ENCODE measurements at places on chromosomes 6 and 20.

DNA sequence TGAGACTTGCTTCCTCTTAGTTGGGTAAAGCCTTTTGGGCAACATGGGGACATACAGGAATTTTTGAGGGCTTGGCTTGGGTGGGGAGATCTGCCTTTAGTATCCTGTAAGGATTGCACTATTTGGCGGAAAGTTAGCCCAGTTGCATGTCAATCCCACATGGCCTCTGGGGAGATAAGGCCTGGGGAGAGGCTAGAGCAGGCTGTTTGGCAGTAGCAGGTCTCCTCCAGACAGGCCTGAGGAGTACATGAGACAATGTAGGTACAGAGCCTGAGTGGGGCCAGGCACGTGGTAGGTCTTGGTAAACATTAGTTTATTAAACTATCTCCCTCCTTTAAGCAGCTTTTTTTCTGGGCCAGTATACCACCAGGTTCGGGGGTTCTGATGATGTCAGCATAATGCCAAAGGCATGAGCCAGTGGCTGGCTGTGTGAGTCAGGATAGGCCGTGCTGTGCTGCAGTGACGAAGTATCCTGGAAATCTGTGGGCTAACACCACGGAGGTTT, 147.9 kb downstream of the VEGFA start:
- no peak for DNase-seq

DNA sequence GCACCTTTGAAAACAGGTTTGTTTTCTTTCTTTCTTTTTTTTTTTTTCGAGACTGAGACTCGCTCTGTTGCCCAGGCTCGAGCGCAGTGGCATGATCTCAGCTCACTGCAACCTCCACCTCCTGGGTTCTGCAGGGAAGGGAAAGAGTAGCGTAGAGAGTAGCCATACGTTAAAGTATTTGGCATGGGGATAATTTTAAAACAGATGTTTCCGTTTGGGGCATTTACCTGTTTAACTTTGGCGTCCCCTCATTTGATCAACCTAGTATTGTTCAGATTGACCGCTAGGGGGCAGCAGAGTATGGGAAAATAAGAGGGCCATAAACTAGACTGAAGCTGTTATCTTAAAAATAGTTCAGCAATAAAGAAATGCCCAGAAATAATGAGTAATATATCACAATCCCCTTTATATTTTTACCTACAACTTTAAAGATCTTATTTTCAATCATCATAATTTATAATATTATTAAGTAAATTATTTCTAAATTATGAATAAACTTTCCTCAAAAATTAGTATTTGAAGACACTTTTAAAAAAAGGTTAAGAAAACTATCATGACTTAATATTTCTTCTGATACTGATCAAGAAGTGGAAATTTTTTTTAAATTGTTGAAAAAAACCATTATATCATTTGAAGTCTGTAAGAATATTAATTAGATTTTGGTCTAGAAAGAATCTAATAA, 7.6 kb upstream of the TAAR9 start:
- peak; percentile 50 for DNase-seq

GRCh38 chr20:15682690-15683089, 890.6 kb downstream of the KIF16B start:
- DNase-seq: no peak

GRCh38 chr6:47302043-47302442, 7.7 kb downstream of the TNFRSF21 start:
- DNase-seq: no peak

DNA sequence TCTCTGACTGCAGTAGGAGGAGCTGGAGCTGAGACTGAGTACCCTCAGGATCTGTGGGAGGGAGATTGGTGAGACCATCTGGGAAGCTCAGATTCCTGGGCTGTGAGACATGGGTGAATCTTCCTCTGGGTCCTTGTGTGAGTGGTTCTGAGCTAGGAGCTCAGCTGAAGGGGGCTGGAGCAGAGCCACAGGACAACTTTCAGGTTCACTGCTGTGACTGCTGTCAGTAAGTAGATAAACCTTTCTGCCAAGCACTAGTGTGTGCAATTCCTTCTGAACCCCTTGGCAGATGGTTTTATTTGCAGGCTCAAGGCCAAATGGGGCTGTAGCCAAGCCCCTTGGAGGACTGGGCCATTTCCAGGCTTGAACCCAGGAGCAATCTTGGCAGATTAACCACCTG, 49.6 kb upstream of the SNAP91 start:
- DNase-seq: no peak

DNA sequence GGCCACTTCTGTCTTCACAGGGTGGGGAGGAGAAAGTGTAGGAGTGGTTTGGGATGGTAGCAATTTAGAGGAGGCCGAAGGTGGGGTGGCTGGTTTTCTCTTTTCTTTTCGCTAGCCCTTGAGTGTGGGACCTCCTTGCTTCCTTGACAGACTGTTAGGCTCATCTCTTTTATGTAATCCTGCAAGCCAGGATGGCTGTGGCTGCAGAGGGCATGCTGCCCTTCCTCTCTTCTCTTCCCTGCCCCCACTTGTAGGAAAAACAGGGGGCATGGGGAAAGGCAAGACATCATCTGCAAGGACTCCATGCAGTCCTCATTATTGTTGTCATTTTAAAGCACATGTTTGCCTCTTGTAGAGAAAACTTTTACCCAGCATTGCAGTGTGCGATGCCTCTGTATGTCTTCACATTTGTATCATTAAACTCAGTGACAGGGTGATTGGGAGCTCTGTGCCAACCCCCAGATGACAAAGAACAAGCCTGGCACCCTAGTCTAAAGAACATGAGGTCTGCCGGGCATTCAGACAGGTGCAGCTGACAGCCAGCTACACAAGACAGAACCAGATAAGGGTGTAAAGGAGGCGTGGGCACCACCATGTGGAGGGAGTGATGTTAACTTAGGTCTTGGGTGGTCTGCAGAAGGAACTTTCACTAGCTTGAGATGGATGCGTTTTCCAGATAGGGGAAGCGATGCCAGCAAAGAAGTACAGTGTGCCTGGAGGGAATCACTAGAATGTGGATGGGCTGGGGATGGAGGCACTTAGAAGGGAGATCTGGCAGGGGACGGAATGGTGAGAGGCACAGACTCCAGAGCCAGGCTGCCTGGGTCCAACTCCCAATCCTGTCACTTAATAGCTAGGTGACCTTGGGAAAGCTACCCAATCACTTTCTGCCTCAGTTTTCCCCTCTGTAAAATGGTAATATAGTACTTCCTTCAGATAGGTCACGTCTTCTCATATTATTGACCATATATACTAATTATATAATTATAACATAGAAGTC, 207.6 kb downstream of the TBC1D7 start:
- DNase-seq: no peak

- no peak for DNase-seq
Measured at GRCh38 chr6:422433-423054, 31.0 kb downstream of the IRF4 start.

- DNase-seq: no peak
Measured at GRCh38 chr6:122779667-122780066, at the start of gene FABP7. FABP7 (plus strand) TSS chr6:122779716; CDS start chr6:122779795, 79 bp downstream.

DNA sequence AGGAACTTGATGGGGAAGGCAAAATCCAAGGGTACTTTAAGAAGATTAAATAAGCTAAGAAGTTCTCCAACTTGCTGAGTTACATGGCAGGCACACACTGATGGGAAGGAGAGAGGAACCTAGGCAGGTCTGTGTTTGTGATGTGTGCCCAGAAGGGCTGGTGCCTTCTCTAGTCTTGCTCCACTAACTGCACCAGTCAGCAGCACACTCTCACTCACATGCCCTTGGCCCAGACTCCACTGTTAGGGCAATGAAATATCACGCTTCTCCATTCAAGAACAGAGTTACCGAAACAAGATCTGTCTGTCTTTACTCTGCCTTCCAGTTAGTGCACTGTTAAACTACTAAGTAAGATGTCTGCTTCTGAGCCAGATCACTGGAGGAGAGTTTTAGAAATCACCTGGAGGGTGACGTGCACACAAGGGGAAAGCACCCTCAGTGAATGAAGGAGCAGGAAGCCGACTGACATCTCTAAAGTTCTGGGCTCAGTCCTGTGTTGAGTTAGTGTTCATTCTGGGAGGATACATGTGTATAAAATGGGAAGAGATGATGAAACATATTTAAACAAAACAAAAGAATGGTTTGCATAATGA, 251.1 kb downstream of the FOXC1 start:
- DNase-seq: no peak

DNA sequence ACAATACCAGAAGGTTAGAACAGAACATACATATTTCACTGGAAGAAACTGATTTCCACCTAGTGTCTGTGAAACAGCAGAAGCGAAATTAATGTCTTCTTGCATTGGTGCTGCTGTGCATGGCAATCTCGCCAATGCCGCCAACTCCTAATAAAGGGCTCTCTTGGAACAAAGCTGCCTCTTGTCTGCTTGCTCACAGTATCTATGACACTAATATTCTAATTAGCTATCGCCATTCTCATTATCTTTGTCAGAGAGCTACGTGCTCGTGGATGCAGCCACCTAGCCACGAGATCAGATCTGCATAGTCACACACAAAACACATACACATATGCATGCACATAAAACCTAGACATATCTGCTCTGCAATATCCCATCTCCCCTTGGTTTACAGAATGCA, 145.9 kb upstream of the OLIG3 start:
- DNase-seq: no peak

- no peak for DNase-seq
Measured at GRCh38 chr6:29590218-29590808, 5.4 kb downstream of the OR2H2 start.

DNA sequence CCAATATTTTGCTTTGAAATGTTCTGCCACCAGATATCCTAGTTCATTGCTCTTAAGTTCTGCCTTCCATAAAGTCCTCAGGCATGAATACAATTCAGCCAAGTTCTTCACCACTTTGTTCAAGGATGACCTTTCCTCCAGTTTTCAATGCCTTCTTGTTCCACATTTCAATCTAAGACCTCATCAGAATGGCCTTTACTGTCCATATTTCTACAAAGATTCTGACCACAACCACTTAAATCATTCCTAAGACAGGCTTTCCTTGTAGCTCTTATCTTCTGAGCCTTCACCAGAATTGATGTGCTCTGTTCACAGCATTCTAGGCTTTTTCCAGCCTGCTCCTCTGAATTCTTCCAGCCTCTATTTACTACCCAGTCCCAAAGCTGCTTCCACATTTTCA, 319.0 kb downstream of the HACE1 start:
- no peak for DNase-seq

DNA sequence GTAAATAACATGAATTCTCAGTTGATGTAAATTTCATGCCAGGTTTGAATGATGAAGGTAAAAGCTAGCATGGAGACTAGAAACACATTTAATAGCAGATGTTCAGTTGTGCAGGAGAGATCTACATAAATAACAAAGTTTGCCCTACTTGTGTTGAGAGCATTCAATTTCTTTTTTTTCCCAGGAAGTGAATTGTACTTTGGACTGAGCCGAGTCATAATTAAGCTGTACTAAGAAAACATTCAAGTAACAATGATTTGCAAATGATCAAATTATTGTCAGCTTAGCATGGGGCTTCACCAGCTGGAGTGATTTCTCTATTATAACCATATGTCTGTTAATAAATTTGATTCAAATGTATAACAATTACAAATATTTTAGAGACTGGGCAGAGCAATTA, 893.5 kb upstream of the MAP3K7 start:
- peak; percentile 27 for DNase-seq

DNA sequence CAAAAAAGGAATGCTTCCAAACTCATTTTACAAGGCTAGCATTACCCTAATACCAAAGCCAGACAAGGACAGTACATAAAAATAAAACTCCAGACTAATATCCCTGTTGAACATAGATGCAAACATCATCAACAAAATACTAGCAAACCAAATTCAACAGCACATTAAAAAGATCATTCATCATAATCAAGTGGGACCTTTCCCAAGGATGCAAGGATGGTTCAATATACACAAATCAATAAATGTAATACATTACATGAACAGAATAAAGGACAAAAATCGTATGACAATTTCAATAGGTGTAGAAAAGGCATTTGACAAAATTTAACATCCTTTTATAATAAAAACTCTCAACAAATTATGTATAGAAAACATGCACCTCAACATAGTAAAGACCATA, 66.6 kb upstream of the CNR1 start:
- DNase-seq: no peak

DNA sequence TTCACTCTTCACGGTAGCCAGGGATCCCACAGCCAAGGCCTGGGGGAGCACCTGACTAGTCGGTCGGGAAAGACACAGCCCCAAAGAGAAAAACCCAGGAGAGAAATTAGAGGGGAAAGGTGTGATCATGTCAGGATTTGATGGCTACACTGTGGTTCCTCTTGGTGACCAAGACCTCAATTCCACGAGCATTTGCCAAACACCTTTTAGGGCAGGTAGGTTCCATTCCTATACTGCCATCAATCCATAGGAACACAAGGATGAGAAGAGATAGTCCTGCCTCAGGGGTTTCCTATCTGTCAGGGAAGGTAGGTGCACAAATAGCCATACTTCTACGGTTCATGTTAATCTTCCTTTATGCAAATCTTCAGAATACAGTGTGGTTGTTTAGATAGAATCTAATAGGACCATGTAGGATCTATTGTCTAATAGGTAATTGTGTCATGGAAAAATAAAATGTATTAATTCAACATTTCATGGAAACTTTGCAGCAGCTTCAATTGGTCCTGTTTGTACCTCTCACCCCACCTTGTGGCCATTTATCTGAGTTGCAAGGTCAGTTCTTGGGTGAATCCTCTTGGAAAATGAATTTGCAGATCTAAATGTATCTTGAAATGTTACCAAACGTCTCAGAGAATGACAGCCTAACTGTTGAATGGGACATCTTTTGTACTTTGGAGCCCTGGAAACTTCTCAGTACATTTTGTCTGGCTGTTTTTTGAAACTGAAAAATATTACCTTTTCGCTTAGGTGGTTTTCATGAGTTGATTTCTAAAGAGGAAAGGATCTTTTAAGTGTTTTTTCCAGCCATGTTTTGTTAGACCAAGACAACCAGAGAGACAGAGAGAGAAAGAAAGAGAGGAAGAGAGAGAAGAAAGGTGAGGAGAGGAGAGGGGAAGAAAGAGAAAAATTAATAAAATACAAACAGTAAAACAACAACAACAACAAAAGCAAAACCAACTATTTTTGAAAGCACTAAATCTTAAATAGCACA, 33.7 kb upstream of the IYD start:
- peak; percentile 2 for DNase-seq

GRCh38 chr20:33685328-33686099, 671 bp downstream of the E2F1 start:
- DNase-seq: peak; percentile 44

DNA sequence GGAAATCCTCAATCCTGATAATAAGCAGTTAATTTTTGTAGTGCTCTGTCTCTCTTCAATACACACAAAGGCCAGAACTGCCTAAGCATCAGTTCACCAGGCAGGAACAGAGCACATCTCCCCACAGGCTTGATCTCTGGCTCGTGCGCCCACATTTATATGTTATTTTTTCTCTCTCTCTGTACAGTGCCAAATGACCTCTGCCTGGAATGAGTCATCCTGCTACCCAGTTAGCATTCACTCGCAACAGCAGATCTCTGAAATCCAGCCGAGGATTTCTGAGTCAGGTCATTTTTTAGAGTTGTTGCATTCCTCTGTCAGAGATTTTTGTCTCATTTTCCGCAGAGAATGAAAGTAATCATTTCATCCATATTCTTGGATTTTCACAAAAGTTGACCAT, 107.1 kb downstream of the COL12A1 start:
- no peak for DNase-seq

DNA sequence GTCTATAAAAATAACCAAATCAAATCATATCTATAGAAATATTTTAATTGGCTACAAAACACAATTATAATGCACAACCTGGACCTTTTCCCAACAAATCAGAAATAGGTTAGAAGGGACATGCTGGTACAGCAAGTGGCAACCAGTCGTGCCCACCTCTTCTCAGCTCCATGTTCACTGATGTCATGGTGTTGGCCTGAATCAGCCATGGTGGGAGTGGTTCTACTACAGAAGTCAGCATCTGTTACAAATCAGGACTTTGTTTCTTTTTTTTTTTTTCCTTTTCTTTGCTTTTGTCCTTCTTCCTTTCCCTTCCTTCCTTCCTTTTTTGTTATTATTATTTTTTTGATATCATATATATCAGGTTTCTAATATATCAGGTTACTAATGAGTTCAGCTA, 91.2 kb downstream of the RALGAPA2 start:
- DNase-seq: no peak
